ENCODE measurements at places on chromosomes 7 and 10. TPM values are rescaled to one million over a fixed set of nuclear protein-coding genes. Genes with fewer than 3 reads are reported as not detected.
A peak's percentile ranks its signal among the peaks of the same experiment; 100 is the strongest.

- no peaks in the 10 kb centered on the region for H3K4me1 ChIP-seq
- H3K27me3 ChIP-seq = no peaks in the 10 kb centered on the region
- no peak overlapping the region for H3K4me3 ChIP-seq
- no peak for DNase-seq
- H3K27ac ChIP-seq = no peak overlapping the region
Measured at GRCh38 chr10:130708465-130709070, 572.4 kb downstream of the GLRX3 start.

GRCh38 chr10:132987671-132988571 is 45.6 kb upstream of the CFAP46 start:
- peaks cover 17% of the 10 kb centered on the region for H3K27me3 ChIP-seq
- no peak for DNase-seq
- no peak overlapping the region for H3K27ac ChIP-seq
- no peaks in the 10 kb centered on the region for H3K4me1 ChIP-seq

- no peak overlapping the region for H3K4me3 ChIP-seq
- H3K27ac ChIP-seq = no peak overlapping the region
- no peak for DNase-seq
- H3K36me3 ChIP-seq = peaks cover 23% of the 10 kb centered on the region
- no peaks in the 10 kb centered on the region for H3K27me3 ChIP-seq
- H3K4me1 ChIP-seq = no peaks in the 10 kb centered on the region
Measured at GRCh38 chr7:139702313-139702731, 75.5 kb downstream of the HIPK2 start.

GRCh38 chr7:17988858-17989257 is 38.8 kb downstream of the PRPS1L1 start:
- no peaks in the 10 kb centered on the region for H3K36me3 ChIP-seq
- H3K4me3 ChIP-seq = no peak overlapping the region
- H3K27ac ChIP-seq = no peak overlapping the region
- DNase-seq = no peak

DNA sequence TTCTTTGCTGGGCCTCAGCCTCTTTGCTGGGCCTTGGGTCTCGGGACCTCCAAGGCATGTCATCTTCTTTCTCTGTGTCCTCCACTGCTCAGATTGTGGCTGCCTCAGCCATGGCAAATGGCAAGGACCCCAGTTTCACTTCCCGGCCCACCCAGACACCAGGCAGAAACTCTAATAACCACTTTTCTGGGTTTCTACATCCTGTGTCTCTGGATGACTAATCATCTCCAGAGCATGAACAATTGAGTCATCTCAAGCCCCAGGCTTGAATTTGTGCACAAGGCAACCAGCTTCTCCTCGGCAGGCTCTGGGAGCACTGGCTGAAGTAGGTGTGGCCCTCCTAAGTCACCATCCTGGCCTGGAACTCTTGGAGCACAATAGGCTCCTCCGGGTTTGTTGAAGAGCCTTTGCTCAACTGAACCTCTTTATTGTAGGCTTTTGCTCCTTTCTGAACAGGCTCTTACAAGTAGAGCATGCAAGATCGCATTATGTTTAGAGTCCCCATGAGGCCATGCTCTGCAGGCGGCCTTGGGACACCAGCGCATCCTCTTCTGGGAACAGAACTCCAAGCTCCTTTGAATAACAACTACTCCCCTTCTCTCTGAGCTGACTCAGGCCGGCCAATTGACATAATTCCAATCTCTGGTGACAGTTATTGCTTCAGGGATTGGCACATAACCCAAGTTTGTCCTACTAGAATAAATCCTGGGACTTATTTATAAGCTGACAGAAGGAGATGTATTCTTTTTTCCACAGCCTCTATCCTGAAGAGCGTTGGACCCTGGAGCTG is 218.1 kb downstream of the WDR11 start:
- DNase-seq = no peak
- no peaks in the 10 kb centered on the region for H3K36me3 ChIP-seq

DNA sequence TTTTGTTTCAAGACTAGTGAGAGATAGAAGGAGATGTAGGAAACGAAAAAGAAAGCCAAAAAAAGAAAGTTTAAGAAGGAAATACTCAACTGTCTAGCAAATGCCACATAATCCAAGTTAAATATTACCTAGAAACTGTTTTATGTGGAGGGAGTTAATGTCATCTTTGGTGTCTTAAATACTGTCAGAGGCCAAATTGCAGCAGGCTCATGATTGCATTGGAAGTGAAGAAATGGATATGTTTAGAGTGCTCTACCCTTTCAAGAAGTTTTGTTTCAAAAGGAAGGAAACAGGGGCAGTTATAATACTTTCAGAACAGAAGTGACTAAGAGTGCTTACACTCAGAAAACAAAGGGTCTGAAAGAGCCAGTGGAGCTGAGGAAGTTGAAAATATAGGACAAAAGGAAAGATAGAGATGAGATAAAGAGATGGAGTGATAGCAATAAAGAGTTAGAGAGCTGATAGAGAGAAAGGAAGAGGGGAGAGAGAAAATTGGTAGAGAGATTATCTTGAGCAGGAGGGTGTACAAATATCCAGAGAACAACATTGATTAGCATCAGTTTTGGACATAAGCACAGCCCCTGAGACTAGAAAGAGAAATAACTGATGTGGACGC is 28.0 kb upstream of the GNAI1 start:
- H3K27me3 ChIP-seq = no peaks in the 10 kb centered on the region
- no peaks in the 10 kb centered on the region for H3K4me1 ChIP-seq
- DNase-seq = no peak
- H3K27ac ChIP-seq = peak overlapping the region; percentile 34

The GDF2 gene
- total RNA-seq = not detected

The EZH2 gene
- total RNA-seq = 36.0 TPM

DNA sequence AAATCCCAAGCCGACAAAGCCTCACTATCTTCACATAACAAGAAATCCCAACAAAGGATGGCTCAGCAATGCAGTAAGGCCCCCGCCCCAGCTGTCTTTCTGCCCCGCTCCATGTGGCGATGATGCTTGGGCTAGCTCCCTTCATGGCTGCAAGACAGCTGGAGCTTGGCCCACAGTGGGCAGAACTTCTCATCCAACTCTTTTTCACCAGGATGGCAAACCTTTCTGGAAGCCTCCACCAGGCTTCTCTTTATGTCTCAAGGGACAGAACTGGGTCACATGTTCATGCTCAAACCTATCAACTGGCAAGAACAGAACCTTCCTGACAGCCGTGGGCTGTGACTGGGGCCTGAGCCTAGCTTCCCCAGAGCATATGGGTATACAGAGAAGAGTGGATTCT is 260.5 kb upstream of the MKLN1 start:
- H3K4me3 ChIP-seq = no peak overlapping the region
- H3K27me3 ChIP-seq = no peaks in the 10 kb centered on the region
- no peaks in the 10 kb centered on the region for H3K4me1 ChIP-seq
- no peaks in the 10 kb centered on the region for H3K36me3 ChIP-seq
- no peak for DNase-seq

The OIT3 gene
- total RNA-seq = 1.1 TPM

The DYDC2 gene
- total RNA-seq = 0.05 TPM

DNA sequence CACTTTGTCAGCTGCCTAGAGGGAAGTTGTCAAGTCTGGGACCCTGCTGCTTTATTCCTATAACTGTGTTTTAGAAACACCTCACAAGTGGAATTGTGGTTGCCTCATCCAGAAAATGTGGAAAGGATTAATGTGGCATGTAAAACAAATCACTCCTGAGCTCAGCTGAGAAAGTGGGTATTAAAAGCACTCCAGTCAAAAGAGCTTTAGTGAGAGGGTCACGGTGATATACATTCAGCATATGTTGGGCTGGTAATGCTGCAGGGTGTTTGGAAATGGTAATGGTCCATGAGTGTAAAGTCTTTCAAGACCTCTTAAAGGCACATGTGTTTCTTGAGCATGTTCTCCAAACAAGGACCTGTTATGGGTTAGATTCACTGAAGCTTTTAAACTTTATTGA is 318.2 kb upstream of the MEOX2 start:
- H3K27me3 ChIP-seq = no peaks in the 10 kb centered on the region
- H3K4me1 ChIP-seq = no peaks in the 10 kb centered on the region
- H3K36me3 ChIP-seq = no peaks in the 10 kb centered on the region
- no peak for DNase-seq

The NUTM2E gene
- 0.42 TPM for total RNA-seq

DNA sequence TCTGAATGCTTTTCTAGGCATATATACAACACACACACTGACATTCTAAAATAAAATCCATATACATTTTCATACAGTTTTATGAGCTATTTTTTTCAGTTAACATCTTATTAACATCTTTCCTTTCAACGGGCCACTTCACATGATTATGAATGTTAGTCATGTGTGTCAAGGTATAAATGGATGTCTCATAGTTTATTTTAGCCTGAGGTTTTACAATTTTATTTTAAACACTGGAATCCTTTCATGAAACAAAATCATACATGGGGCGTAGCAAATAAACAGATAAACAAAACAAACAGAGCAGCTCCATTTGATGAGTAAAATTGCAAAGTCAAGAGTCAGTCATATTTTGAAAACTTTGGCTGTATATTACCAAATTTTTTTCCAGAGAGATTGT is 120.1 kb upstream of the AOAH start:
- DNase-seq = no peak
- H3K36me3 ChIP-seq = no peaks in the 10 kb centered on the region
- no peaks in the 10 kb centered on the region for H3K27me3 ChIP-seq
- no peak overlapping the region for H3K27ac ChIP-seq

GRCh38 chr7:7498856-7499255 is 36.8 kb downstream of the COL28A1 start:
- no peaks in the 10 kb centered on the region for H3K36me3 ChIP-seq
- no peak overlapping the region for H3K27ac ChIP-seq
- H3K4me3 ChIP-seq = no peak overlapping the region
- H3K27me3 ChIP-seq = no peaks in the 10 kb centered on the region

- H3K4me3 ChIP-seq = peak within 1 kb of the TSS; percentile 46
- peaks cover 97% of the 10 kb centered on the region for H3K27me3 ChIP-seq
- peaks cover 14% of the 10 kb centered on the region for H3K4me1 ChIP-seq
- no peak within 1 kb of the TSS for H3K27ac ChIP-seq
- no peaks in the 10 kb centered on the region for H3K36me3 ChIP-seq
- DNase-seq = peak; percentile 44
Measured at GRCh38 chr10:114043532-114044246, at the start of gene ADRB1. ADRB1 (plus strand) TSS chr10:114043866; CDS start chr10:114044133, 267 bp downstream.

Measured in thymus (tissue), 14 donors.